Stimulated activated memory B cell treated with anti-CD40 and anti-IgM and Interleukin-4, amounts not matched to agents 10 μg/mL and 1 μg/mL and 100 μg/mL, for 72 hours (primary cell): ENCODE measurements at places on chromosomes 16 and 17.
A peak's percentile ranks its signal among the peaks of the same experiment; 100 is the strongest.

DNA sequence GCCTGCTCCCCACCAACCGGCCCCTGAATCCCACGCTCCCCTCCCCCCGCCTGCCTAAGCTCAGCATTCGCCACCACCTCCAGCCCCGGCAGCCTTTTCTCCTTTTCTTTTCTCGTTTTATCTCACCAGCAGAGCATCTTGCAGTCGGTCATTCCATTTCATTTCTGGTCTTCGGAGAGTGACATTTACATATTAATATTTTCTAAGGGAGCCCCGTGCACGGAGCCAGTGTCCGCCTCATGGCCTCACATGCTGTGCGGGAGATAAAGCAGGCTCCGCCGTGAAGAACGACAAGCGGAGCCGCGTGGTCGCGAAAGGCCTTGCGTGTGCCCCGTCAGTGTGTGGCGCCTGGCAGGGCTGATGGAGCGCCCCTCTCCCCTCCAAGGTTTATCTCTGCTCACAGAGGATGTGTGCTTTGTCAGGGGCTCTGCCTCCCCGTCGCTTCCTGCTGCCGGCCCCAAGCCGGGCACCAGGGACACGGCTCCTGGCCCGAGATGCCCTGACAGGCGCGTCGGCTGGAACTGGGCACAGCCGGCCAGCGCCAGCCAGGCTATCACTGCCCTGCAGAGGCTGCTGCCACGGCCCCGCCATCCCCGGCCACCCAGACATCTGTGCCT, 95.5 kb upstream of the GSE1 start:
- no peaks in the 10 kb centered on the region for H3K36me3 ChIP-seq
- ATAC-seq = no peak
- peaks cover 25% of the 10 kb centered on the region for H3K27me3 ChIP-seq
- no peak overlapping the region for H3K27ac ChIP-seq
- no peaks in the 10 kb centered on the region for H3K4me1 ChIP-seq
- H3K4me3 ChIP-seq = no peak overlapping the region

DNA sequence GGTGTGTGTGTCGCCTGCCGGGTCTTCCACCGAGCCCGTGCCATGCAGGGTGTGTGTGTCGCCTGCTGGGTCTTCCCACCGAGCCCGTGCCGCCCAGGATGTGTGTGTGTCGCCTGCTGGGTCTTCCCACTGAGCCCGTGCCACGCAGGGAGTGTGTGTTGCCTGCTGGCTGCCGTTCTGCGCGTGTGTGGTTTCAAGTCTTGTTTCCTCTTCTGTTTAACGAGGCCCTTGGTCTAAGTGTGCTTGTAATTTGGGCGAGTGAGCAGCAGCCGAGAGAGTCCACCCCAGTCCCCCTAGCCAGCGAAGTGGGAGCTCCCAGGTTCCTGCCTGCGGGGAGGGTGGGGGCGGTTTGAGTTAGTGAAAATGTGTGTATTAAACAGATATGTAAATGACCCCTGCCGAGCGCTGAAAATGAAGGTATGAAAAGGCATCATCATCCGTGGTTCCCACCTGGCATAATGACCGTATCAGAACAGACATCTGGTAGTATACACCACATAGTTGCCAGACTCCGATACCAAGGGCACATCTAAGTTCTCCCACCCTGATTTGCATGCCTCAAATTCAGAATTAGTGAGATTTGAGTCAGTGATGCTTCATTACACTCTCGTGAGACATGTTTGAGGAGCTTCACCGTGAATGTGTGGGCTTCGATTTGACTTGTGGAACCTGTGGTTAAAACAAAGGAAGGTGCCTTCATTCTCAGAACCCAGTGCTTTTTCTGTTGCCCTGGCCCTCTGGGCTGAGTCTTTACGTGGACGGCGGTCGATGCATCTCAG, 114.5 kb upstream of the CHMP6 start:
- peaks cover 23% of the 10 kb centered on the region for H3K4me1 ChIP-seq
- H3K27ac ChIP-seq = peak overlapping the region; percentile 85
- H3K27me3 ChIP-seq = no peaks in the 10 kb centered on the region
- peaks cover 57% of the 10 kb centered on the region for H3K36me3 ChIP-seq
- ATAC-seq = peak; percentile 97

GRCh38 chr16:31268891-31269290, 9.1 kb downstream of the ITGAM start:
- no peaks in the 10 kb centered on the region for H3K27me3 ChIP-seq
- H3K4me1 ChIP-seq = peaks cover 38% of the 10 kb centered on the region
- ATAC-seq = no peak
- no peak overlapping the region for H3K4me3 ChIP-seq

GRCh38 chr16:50522324-50522723, 25.9 kb upstream of the NKD1 start:
- no peak for ATAC-seq
- H3K4me3 ChIP-seq = no peak overlapping the region
- H3K27ac ChIP-seq = no peak overlapping the region
- peaks cover 66% of the 10 kb centered on the region for H3K27me3 ChIP-seq
- no peaks in the 10 kb centered on the region for H3K4me1 ChIP-seq

DNA sequence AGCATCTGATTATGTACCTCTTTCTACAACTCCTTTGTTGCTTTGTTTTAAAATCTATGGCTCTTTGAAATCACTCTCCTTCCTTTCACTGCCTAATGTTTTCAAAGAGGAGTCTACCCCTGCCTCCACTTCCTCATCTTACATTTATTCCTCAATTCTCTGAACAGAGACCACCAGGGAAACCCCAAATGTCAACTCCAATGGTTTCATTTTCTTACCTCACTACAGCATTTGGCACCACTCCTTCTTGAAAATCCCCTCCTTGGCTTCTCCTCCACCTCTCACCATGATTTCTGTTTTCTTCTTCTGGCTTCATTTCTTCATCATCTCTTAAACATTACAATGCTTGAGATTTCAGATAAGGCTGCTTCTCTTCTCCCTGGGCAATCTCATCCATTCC, 2.4 kb upstream of the PIK3R5 start:
- ATAC-seq = no peak
- H3K27me3 ChIP-seq = no peaks in the 10 kb centered on the region
- H3K4me1 ChIP-seq = peaks cover 38% of the 10 kb centered on the region
- H3K27ac ChIP-seq = peak overlapping the region; percentile 55
